CD8-positive, alpha-beta memory T cell (primary cell): ENCODE measurements at places on chromosomes 1 and 21. TPM values are rescaled to one million over a fixed set of nuclear protein-coding genes. Genes with fewer than 3 reads are reported as not detected.
A peak's percentile ranks its signal among the peaks of the same experiment; 100 is the strongest.

- DNase-seq = no peak
Measured at GRCh38 chr1:92817137-92817697, 14.6 kb upstream of the RPL5 start.

DNA sequence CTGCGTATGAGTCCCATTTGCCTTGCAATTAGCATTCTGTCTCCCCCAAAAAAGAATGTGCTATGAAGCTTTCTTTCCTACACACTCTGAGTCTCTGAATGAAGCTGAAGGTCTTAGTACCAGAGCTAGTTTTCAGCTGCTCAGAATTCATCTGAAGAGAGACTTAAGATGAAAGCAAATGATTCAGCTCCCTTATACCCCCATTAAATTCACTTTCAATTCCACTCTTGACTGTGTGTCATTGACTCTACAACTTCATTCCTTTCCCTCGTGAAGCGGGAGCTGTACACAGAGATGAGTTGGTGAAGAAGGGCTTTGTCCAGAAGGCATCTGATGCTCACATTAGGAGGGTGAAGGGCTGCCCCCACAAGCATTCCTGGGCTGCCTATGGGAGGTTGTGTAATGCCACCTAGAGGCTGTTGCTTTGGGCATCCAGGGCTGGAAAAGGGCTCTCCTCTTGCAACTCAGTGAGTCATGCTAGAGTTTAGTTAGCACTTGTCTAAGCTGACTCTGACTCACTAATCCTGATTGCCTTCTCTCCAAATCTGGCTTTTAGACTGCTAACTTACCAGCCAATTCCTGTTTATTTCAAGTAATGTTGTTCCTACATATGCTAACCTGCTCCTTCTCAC, 1.8 kb downstream of the SPRR1B start:
- no peak for DNase-seq

DNA sequence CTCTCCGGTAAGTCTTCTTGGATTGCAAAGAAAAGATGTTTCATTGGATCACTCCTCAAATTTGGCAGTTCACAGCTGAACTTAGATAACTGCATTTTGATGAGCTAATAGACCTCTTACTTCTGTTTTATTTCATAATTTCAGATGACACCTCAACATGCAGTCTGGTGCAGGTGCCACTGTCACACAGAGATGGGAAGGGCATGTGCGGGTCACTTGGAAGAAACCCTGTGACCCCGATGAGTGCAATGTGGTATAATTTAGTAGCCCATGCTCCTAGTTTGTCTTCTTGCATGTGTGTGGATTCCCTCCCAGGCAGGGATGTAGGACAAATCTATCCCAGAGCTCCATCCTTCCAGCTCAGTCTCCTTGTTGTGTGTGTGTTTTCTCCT, 481 bp upstream of the SLAMF1 start:
- no peak for DNase-seq

GRCh38 chr1:35553851-35554250, 3.4 kb downstream of the KIAA0319L start:
- no peak for DNase-seq

DNA sequence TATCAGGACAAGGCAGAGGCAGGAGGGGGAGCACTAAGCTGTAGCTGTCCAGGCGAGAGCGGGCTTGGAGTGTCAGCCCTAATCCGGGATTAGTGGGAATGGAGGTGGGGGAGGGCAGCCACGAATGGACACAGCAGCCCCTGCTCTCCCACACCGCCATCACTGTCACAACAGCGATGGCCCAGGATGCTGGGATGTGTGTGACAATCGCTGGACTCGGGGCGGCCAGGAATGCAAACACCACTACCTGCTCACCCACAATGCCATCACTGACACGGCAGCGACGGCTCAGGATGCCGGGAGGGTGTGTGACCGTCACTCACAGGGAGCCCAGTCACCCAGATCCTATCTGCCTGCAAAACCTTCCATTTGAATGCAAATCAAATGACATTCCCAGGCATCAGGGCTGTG, 2.9 kb downstream of the C2CD2 start:
- DNase-seq = no peak

DNA sequence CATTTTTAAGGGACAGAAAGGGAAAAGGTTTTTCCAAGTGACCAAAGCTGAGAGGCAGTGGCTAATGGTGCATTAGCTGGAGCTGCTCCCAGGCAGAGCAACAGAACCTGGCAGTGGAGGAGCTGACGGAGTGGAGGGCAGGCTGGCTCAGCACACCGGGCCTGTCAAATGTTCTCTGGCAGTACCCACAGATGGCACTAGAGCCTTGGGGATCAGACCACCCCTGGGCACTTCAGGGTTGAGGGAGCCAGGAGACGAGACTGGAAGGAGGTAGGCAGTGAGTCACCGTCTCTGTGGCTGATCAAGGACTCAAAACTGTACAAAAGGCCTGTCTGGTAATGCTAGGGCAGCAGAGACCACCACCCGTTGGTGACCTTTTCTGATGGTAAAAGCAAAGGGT, 121.7 kb upstream of the KIAA0040 start:
- no peak for DNase-seq

- no peak for DNase-seq
Measured at GRCh38 chr1:244709476-244710368, 56.8 kb downstream of the DESI2 start.

GRCh38 chr1:194225821-194226220, 1039.4 kb upstream of the B3GALT2 start:
- no peak for DNase-seq

DNA sequence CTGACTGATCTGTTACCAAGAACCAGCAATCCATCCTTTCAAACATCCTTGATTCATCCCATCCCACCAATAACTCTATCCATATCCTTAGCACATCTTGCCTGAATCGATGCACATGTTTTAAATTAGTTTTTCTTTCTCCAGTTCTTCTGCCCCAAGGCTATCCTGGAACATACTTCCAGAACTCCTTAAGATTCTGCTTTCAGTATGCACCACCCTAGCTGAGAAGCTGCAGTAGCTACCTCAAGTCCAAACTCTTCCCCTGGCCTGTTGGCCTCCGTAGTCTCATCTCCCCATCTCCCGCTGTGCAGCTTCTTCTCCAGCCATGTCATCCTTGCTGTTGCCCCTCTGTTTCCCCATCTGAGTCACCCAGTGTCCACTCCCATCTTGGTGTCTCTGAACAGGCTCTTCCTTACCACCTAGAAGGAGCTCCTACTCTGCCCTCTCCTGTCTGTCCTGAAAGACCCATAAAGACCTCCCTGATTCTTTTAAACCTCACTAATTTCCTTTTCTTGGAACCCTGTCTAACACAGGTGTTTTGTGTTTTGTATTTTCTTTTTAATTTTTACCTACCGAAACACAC, 108.0 kb downstream of the SGIP1 start:
- DNase-seq = no peak

DNA sequence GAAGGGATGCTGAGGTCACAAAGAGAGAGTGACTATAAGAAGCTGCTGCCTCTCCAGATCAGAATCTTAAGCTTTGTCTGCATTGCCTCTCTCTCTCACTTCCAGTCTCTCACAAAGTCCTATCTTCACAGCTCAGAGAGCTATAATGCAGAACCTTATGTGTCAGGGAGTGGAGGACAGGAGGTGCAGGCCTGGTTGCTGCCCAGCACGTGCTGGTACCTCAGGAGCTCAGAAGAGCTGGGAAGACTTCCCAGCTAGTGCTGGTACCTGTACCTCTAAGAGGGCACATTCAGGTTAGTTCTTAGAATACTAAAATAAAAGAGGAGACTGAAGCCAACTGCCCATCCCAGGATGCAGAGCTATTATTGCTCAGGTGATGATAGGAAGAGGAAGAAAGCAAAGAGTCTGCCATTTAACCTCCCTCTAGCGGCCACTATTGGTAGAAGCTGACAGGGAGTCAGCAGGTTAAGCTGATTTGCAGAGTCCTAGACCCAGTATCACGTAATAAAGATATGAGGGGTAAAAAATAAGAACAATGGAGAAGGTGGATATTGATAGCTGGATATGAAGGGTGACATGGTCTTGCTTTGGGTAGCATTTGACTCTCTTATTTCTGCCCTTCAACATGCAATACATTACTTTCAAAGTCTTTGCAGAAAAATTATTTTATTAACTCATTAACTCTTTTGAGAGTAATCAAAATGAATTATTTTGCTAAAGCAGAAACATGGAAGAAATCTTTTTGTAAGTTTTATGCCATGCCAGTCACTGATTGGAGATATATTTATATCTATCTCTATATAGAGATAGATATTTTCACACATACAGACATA, 138.1 kb upstream of the HMCN1 start:
- peak; percentile 49 for DNase-seq

GRCh38 chr1:26220199-26220912, 13.6 kb upstream of the CEP85 start:
- DNase-seq = no peak

DNA sequence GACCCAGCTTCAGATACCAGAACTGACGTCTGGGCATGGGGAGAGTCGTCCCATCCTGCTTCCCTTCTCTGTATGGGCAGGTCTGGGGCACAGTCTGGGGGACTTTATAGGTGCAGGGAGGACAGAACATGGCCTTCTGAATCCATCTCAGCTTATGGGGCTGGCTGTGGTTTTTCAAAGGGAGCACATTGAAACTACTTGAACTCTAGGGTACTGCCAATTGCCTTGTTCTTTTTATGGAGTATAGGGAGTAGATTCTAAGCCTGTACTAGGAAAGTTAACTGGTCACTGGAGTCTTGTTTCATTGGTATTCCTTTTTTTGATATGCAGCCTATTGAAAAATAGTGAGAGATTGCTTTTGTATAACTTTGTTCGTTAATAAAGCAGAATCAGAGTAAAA, 90.2 kb downstream of the ATP5PO start:
- no peak for DNase-seq

- no peak for DNase-seq
Measured at GRCh38 chr1:84995484-84996334, 1.2 kb downstream of the MCOLN2 start.

- no peak for DNase-seq
Measured at GRCh38 chr1:186042230-186042629, 308.0 kb downstream of the HMCN1 start.

RIPPLY3 gene
- total RNA-seq = not detected

APCS gene
- not detected for total RNA-seq

DNAI4 gene
- 0.86 TPM for total RNA-seq

PCP4 gene
- not detected for total RNA-seq

A3GALT2 gene
- total RNA-seq = not detected

KRTAP7-1 gene
- total RNA-seq = not detected

IFNLR1 gene
- 6.1 TPM for total RNA-seq

GJA4 gene
- total RNA-seq = not detected

LAD1 gene
- not detected for total RNA-seq
